HFF-Myc (cell line): ENCODE measurements at places on chromosomes 16 and 17.

- DNase-seq = no peak
Observed at GRCh38 chr17:27504188-27504995, 48.1 kb downstream of the KSR1 start.

DNA sequence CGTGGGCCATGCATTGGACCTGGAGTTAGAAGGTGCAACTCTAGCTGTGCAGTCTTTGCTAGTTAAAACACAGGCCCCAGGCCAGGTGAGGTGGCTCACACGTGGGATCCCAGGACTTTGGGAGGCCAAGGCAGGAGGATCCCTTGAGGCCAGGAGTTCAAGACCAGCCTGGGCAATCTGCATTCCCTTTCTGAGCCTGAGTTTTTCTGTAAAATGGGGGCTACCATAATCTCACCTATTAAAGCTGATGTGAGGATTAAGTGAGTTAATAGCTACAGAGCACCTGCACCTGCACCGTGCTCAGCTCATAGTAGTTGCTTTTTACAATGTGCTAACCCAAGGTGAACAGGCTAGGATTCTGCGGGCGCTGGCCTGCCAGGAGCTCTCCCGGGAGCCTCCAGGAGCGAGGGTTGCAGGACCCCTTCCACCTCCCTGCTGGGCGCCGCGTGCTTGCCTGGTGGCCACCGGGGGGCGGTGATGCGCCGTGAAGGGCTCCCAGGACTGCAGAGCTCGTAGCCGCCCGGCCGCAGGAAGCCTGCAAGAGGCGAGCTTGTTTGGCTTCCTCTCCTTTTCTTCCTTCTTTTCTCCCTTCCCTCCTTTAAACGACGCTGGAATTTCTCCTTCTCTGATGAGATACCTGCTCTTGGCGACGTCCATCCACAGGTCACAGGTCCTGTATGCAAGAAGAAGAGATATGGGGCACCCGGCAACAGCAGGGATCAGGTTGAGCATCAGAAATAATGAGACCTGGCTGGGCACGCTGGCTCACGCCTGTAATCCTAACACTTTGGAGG is 51.3 kb downstream of the ZFP90 start:
- DNase-seq = peak; percentile 25

- DNase-seq = no peak
Observed at GRCh38 chr17:55273579-55274354, 9.0 kb downstream of the HLF start.

GRCh38 chr17:48816774-48817590 is at the start of gene TTLL6:
Gene TTLL6 (minus strand): TSS chr17:48817229. CDS start chr17:48817072, 157 bp downstream.
- DNase-seq = no peak

DNA sequence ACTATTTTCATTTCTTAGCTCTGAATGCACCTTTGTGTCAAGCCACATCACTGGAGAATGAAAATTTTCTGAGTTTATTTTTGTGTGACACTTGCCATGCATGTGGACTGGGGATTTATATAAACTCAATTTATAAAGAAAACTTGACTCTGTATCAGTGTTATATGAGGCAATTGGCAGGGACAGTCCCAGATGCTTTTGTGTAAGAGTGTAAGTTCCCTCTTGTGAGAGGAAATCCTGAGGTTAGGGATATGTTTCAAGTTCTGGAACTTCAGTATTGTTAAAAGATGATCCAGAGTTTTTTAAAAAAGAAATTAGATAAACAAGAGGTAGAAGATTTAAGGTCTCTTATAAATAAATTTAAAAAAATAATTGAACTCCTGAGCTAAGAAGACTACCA is 10.9 kb upstream of the CCL8 start:
- DNase-seq = no peak

DNA sequence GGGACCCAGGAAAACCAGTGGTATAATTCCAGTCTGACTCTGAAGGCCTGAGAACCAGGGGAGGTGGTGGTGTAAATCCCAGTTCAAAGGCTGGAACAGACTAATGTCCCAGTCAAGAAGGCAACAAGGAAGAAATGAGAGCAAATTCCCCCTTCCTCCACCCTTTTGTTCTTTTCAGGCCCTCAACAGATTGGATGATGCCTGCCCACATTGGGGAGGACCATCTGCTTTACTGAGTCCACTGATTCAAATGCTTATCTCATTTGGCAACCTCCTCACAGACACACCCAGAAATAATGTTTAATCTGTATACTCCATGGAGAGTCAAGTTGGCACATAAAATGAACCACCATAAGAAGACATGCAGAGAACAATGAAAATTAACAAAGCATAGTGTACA is 61.9 kb upstream of the CRYM start:
- no peak for DNase-seq

DNA sequence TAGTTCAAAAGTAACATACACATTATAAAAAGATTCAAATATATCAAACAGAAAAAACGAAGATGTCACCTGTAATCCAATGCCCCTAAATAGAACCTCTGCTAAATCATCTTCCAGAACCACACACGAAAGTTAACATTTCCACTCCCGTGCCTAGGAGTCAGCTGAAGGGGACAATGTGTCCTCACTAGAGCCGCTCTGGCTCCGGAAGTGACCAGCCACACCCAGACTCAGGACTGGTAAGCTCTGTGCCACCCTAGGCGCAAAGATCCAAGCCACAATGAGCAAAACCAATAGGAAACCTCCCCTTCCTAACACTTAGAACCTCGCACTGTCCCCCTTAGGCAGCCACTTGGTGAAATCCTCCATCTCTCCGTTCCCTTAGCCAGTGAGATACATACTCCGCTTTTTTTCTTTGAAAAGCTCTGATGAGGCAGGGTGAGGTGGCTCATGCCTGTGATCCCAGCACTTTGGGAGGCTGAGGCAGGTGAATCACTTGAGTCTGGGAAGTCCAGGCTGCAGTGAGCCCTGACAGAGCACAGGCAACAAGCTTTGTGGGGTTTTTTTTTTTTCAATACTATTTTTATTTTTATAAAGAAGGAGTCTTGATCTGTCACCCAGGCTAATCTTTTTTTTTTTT is 11.8 kb downstream of the CTRB1 start:
- DNase-seq = no peak

- DNase-seq = no peak
Observed at GRCh38 chr17:8781776-8782175, 17.4 kb downstream of the MFSD6L start.

DNA sequence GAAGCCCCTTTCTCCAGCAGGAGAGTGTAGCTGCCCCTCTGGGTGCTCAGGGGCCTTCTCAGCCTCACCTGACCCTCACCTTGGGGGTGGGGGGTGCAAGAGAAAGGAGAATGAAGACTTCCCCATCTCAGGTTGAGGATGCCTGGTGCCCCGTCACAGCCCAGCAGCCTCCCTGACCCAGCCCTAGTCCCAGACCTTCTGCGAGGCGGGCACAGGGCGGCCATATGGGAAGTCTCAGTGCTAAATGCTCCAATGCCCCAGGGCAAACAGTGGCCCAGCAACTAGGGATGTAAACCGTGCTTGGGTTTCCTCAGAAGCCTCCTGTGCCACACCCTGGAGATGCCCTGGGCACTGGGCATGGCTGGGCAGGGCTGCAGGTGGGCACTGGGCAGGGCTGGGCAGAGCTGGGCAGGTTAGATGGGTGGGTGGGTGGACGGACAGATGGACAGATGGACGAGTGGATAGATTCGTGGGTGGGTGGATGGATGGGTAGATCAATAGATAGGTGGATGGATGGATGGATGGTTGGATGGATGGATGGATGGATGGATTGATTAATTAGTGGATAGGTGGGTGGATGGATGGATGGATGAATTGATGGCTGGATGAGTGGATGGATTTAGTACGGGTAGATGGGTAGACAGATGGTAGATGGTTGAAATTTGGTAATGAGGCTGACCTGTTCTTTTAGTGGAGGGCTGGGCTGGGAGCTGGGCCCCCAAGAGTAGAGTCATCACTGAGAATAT is 16.8 kb downstream of the TPSD1 start:
- no peak for DNase-seq

DNA sequence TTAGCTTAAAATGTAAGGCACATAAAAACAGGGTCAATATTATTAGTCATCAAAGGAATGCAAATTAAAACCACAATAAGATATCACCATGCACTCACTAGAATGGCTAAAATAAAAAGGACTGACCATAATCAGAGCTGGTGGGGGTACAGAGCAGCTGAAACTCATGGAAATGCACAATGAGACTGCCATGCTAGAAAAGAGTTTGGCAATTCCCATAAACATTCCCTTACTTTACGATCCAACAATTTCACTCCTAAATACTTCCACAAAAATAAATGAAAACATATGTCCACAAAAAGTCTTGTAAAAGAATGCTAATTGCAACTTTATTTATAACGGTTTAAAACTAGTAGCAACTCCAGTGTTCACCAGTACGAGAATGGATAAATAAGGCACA is 36.1 kb upstream of the ERCC4 start:
- DNase-seq = no peak

DNA sequence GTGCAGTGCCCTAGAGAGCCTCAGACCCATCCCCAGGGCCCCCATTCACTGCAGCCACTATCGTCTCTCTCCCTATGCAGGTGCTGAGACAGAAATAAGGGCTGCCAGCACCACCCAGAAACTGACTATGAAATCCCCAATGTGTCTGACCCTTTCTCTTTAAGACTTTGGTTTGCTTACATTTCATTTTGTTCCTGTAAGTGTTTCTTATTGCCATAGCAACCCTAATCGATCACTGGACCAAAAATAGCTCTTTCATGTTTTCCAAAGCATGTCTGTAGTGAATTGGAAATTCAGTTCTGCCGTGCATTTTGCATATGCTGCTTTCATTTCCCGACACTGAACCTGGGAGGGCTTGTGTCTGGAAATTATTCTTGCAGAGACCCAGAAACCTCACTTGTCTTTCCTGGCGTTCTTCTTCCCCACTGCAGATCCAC is 148.7 kb upstream of the NOL11 start:
- no peak for DNase-seq

- no peak for DNase-seq
Observed at GRCh38 chr16:7289299-7289698, 43.3 kb upstream of the RBFOX1 start.

- no peak for DNase-seq
Observed at GRCh38 chr16:67459066-67459860, 21.7 kb downstream of the ATP6V0D1 start.

GRCh38 chr17:42179911-42180410 is 981 bp downstream of the KCNH4 start:
- DNase-seq = no peak

GRCh38 chr17:29622337-29623282 is at the start of gene CORO6:
Gene CORO6 (minus strand): TSS chr17:29622912. CDS start chr17:29621421, 1,491 bp downstream.
- DNase-seq = no peak

DNA sequence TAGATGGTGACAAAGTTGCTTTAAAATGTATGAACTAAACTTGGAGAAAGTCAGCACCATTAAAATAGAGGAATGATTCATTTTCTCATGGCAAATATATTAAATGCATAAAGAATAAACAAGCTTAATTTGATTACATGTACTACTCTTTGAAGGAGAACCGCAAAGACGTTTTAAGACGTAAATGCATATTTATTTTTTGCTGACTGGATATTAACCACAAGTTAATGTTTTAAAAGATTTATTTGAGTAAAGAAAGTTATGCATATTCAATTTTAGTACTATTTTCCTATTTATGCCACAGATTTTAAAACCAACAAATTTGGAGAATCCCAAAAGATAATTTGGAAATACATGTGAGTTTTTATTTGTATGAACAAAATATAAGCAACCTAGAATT is 1121.9 kb downstream of the CDH8 start:
- DNase-seq = no peak

GRCh38 chr16:84062734-84063640 is 20.4 kb upstream of the SLC38A8 start:
- peak; percentile 40 for DNase-seq

DNA sequence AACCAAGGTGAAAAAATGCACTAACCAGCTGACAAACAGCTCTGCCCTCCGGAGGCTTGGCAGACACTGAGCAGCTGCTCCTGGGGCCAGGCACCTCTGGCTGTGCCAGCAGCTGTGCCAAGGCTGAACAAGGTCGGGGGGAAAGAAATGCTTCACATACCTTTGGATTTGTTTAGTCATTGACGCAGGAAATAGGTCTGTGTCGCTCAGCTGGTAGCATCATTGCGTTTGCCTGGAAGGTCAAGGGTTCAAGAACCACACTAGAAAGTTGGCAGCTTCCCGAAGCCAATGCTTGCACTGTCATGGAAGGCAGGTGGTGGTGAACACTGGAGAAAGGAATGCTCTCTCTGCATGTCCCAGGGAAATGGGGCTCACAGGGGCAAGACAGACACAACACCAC is 63.5 kb downstream of the PCTP start:
- no peak for DNase-seq

GRCh38 chr17:81928544-81929252 is 1.2 kb upstream of the MAFG start:
- no peak for DNase-seq

DNA sequence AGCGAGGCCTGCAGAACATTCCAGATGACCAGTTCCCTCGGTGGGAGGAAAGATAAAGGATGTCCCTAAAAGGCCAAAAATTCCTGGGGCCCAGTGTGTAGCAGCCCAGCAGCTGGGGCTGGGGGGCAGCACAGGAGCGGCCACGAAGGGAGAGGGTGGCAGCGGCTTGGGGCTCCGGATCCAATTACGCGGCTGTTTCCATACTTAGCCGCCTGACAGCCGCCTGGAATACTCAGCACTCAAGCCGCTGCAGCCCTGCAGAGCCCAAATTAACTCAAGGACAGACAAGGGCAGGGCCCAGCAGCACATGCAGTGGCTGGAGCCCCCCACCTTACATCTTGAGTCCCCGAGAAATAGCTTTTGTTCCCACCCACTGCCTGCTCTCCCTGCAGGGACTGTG is 1.3 kb downstream of the SRL start:
- DNase-seq = no peak

DNA sequence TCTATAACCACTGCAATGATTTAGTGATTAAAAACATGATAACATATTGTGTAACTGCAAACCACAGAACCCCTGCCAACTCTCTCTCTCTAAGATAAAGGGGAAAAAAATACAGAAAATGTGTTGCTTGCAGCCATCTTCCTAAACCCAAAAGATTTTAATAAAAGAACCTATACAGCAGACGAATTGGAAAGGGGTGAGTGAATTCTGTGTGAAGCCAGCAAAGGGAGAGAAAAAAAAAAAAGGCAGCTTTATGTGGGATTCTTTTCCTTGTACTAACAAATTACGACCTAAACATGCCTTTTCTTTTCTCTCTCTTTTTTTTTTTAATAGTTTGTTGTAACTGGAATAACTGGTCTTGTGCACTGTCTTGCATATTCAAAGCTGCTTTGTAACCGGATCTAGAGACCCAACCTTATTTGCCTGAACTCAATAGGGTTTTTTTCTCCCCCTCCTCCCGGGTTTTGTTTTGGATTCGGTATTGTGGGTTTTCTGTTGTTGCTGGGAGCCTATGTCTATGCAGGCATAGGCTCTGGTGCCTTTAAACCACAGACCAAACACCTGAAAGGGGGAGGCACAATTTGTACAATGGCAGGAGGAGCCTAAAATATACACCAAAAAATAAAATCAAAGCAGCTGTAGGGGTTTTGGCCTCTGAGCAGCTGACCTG is 7.0 kb upstream of the ZFHX3 start:
- no peak for DNase-seq

GRCh38 chr17:63681530-63681929 is 18.4 kb downstream of the LIMD2 start:
- no peak for DNase-seq

DNA sequence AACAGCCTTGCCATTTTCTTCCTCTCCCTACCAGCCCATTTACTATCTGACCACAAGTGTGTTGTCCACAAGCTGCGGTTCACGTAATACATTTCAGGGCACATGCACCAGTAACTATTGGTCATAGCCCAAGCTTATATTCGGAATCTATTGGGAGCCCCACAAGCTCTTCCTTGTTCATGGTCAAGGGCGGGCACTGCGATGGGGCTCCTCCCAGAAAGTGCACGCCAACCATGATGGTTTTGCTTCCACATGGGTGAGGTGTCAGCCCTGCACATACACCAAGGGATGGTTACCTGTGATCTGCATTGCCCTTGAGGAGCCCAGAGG is 12.1 kb downstream of the THRA start:
- no peak for DNase-seq

- peak; percentile 94 for DNase-seq
Observed at GRCh38 chr16:3023669-3024478, at the start of the genes HCFC1R1 and THOC6. Gene HCFC1R1 (minus strand): TSS chr16:3023942. CDS start chr16:3023941, 1 bp downstream. Gene THOC6 (plus strand): TSS chr16:3024035. CDS start chr16:3024327, 292 bp downstream.
